ENCODE measurements at places on chromosomes 1 and 21.

GRCh38 chr1:232554409-232554808 is 75.5 kb downstream of the SIPA1L2 start:
- DNase-seq = no peak
- peaks cover 15% of the 10 kb centered on the region for H3K36me3 ChIP-seq
- no peaks in the 10 kb centered on the region for H3K27me3 ChIP-seq
- H3K4me1 ChIP-seq = peaks cover 59% of the 10 kb centered on the region
- no peak overlapping the region for H3K4me3 ChIP-seq
- H3K27ac ChIP-seq = no peak overlapping the region

- H3K4me1 ChIP-seq = peaks cover 20% of the 10 kb centered on the region
- no peak overlapping the region for H3K27ac ChIP-seq
- H3K27me3 ChIP-seq = peaks cover 5% of the 10 kb centered on the region
- H3K36me3 ChIP-seq = no peaks in the 10 kb centered on the region
Measured at GRCh38 chr1:18716112-18716784, 85.6 kb downstream of the PAX7 start.

DNA sequence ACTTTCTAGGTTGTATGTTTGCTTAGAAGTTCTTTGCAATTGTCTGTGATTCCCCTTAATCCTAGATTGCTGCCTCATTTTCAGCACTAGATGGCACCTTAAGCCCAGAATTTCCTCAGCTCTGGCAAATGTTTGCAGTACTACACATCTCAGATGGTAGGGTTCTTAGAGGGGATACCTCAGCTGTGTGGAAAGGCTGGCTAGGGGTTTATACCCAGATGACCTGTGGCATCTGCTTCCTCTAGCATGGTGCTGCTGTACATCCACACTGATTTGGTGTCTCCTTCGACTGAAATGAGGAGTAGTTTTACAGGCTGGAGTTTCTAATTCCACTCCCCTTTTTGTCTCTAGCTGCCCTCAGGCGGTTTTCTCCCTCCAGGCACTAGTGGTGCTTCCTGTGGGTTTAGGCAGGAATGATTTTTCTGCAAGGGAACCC is 23.5 kb downstream of the ASB17 start:
- H3K27ac ChIP-seq = no peak overlapping the region
- DNase-seq = peak; percentile 38
- no peak overlapping the region for H3K4me3 ChIP-seq
- H3K27me3 ChIP-seq = no peaks in the 10 kb centered on the region
- no peaks in the 10 kb centered on the region for H3K4me1 ChIP-seq

DNA sequence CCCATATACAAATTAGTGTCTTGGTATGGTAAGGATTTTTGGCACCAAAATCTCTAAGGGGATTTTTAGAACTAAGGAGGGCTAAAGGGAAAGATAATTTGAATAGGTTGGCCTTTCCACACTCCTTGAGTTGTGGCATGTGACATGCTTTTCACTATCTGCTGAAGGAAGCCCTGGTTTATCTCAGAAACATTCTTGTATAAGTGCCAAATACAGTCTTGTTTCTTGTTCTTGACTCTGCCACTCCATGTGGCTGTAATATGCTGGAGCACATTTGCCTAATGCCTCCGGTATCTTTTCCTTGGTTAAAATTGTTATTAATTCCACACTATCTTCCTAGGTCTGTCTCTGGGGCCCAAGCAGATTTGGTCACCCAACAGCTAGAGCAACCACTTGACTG is 457.0 kb downstream of the USP25 start:
- no peak overlapping the region for H3K4me3 ChIP-seq
- no peak for DNase-seq

- H3K36me3 ChIP-seq = peaks cover 25% of the 10 kb centered on the region
- H3K27ac ChIP-seq = no peak overlapping the region
- H3K4me3 ChIP-seq = no peak overlapping the region
- DNase-seq = no peak
- no peaks in the 10 kb centered on the region for H3K27me3 ChIP-seq
- no peaks in the 10 kb centered on the region for H3K4me1 ChIP-seq
Measured at GRCh38 chr1:229464672-229465071, 30.8 kb upstream of the ACTA1 start.

DNA sequence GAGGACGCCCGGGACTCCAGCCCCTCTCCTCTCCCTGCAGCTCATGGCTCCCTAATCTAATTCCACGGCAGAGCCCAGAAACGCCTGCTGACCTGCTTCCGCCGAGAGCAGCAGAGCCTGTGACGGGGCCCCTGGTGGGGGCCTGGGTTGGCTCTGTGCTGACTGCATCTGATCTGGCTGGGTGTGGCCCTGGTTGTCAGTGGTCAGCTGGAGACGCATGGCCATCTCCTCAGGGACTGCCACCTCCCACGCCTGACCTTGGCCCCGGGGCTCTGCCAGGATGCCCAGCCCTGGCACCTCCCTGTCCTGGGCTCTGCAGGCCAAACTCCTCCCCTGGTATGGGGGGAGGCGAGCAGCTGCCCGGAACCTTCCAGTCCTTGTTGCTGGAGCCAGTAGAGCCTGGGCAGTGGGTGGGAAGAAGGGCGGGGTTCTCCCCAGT is 1.1 kb upstream of the PLCH2 start:
- no peak overlapping the region for H3K27ac ChIP-seq
- H3K4me1 ChIP-seq = peaks cover 42% of the 10 kb centered on the region
- no peak overlapping the region for H3K4me3 ChIP-seq
- no peaks in the 10 kb centered on the region for H3K27me3 ChIP-seq
- no peak for DNase-seq
- no peaks in the 10 kb centered on the region for H3K36me3 ChIP-seq

- H3K4me1 ChIP-seq = peaks cover 14% of the 10 kb centered on the region
- no peaks in the 10 kb centered on the region for H3K27me3 ChIP-seq
- no peak within 1 kb of the TSS for H3K27ac ChIP-seq
- peak; percentile 91 for DNase-seq
Measured at GRCh38 chr1:37556712-37557196, at the start of gene DNALI1. Gene DNALI1 (plus strand): TSS chr1:37556940. CDS start chr1:37556995, 55 bp downstream.

GRCh38 chr1:201748335-201748734 is 80.6 kb upstream of the IPO9 start:
- peaks cover 43% of the 10 kb centered on the region for H3K4me1 ChIP-seq
- DNase-seq = no peak
- H3K36me3 ChIP-seq = peaks cover 10% of the 10 kb centered on the region
- no peaks in the 10 kb centered on the region for H3K27me3 ChIP-seq
- peak overlapping the region; percentile 99 for H3K27ac ChIP-seq
- H3K4me3 ChIP-seq = no peak overlapping the region

- no peaks in the 10 kb centered on the region for H3K4me1 ChIP-seq
- H3K27ac ChIP-seq = no peak overlapping the region
- no peaks in the 10 kb centered on the region for H3K36me3 ChIP-seq
- no peak overlapping the region for H3K4me3 ChIP-seq
- no peak for DNase-seq
Measured at GRCh38 chr1:13664451-13664850, 35.5 kb upstream of the PRDM2 start.

- no peaks in the 10 kb centered on the region for H3K27me3 ChIP-seq
- no peak overlapping the region for H3K27ac ChIP-seq
- H3K36me3 ChIP-seq = no peaks in the 10 kb centered on the region
Measured at GRCh38 chr1:25702101-25702775, 85.6 kb downstream of the MAN1C1 start.

DNA sequence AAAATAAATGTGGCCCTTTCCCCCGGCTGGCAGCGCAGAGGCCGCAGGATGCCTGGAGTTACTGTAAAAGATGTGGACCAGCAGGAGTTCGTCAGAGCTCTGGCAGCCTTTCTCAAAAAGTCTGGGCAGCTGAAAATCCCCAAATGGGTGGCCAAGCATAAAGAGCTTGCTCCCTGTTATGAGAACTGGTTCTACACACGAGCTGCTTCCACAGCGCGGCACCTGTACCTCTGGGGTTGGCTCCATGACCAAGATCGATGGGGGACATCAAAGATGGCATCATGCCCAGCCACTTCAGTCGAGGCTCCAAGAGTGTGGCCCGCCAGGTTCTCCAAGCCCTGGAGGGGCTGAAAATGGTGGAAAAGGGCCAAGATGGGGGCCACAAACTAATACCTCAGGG is 95.9 kb downstream of the LRIG2 start:
- no peaks in the 10 kb centered on the region for H3K27me3 ChIP-seq
- H3K4me3 ChIP-seq = no peak overlapping the region
- no peak for DNase-seq
- no peak overlapping the region for H3K27ac ChIP-seq

DNA sequence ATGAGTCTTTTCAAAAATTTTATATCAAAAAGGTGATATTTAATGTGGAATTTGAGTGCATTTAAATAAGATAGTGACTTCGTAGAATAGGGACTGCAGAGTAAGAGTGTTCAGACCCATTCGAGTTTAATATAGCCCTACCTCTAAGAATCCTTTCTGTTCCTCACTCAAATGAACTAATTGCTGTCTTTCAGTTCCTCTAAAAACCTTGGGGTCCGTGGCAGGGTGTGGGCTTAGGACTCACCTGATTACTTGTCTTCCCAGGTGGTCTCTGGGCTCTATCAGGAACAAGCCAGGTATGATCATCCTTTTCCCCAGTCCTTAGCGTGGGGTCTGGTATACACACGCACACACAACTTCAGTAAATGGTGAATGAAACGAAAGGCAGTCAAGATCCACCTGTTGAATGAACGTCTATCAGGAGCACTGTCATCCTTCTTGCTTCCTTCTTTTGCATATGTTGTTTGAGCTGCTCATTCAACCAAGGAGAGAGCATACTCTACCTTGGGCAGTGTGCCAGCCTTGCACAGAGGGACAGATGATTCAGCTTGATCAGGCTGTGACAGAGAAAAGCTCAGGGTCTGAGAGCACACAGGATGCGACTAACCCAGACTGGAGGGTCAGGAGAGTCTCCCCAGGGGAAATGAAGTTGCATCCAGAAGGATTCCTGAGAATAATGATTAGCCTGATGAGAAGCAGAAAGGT is 1.2 kb upstream of the RNF11 start:
- no peaks in the 10 kb centered on the region for H3K27me3 ChIP-seq
- no peak overlapping the region for H3K27ac ChIP-seq
- no peaks in the 10 kb centered on the region for H3K36me3 ChIP-seq

GRCh38 chr1:246364415-246364941 is 142.6 kb downstream of the SMYD3 start:
- no peak for DNase-seq
- H3K36me3 ChIP-seq = no peaks in the 10 kb centered on the region
- H3K27me3 ChIP-seq = no peaks in the 10 kb centered on the region

GRCh38 chr1:98027103-98027705 is 106.4 kb upstream of the DPYD start:
- no peak overlapping the region for H3K4me3 ChIP-seq
- no peaks in the 10 kb centered on the region for H3K36me3 ChIP-seq
- DNase-seq = no peak
- no peak overlapping the region for H3K27ac ChIP-seq
- H3K4me1 ChIP-seq = no peaks in the 10 kb centered on the region

- DNase-seq = no peak
- H3K4me3 ChIP-seq = no peak overlapping the region
- no peak overlapping the region for H3K27ac ChIP-seq
- no peaks in the 10 kb centered on the region for H3K36me3 ChIP-seq
Measured at GRCh38 chr1:17117451-17118265, 1.6 kb downstream of the PADI2 start.

DNA sequence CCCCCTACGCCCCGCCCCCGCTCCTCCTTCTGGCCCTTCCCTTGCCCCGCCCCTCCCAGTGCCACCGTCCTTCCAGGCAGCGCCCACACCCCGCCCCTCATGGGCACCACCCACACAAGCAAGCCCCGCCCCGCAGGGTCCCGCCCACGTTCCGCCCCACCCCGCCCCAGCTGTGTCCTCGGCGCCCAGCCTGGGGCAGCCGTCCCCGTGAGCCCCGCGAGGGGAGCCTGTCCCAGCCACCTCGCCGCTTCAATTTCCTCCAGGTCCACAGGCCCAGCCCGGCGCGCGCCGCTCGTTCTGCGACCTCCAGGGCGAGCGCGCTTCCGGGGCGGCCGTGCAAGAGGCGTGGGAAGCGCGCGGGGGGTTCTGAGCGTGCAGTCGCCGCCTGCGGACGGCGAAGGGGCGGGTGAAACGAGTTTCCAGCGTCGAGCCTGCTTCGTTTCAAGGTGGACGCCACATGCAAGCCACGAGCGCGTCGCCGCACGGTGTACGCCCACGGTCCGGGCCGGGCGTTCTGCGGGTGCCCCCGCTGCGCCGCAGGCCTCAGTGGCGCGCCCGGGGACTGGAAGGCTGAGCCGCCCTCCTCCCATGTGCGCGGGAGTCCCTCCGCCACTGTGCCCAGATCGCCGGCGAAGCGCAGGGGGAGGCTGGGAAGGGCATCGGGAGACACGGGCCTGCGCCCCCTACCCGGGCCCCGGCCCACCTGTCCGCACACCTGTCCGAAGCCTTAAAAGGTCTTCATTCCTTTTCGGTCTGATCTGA is 10.8 kb upstream of the FAAP20 start:
- peak; percentile 90 for DNase-seq
- no peak overlapping the region for H3K27ac ChIP-seq
- peaks cover 24% of the 10 kb centered on the region for H3K4me1 ChIP-seq

GRCh38 chr1:95072117-95072516 is 634 bp downstream of the ALG14 start:
- no peak overlapping the region for H3K27ac ChIP-seq
- H3K4me1 ChIP-seq = peaks cover 2% of the 10 kb centered on the region
- no peaks in the 10 kb centered on the region for H3K27me3 ChIP-seq

- no peaks in the 10 kb centered on the region for H3K27me3 ChIP-seq
- no peaks in the 10 kb centered on the region for H3K36me3 ChIP-seq
- H3K4me1 ChIP-seq = no peaks in the 10 kb centered on the region
- no peak for DNase-seq
- no peak overlapping the region for H3K27ac ChIP-seq
- no peak overlapping the region for H3K4me3 ChIP-seq
Measured at GRCh38 chr21:21631961-21632360, 633.8 kb downstream of the NCAM2 start.

DNA sequence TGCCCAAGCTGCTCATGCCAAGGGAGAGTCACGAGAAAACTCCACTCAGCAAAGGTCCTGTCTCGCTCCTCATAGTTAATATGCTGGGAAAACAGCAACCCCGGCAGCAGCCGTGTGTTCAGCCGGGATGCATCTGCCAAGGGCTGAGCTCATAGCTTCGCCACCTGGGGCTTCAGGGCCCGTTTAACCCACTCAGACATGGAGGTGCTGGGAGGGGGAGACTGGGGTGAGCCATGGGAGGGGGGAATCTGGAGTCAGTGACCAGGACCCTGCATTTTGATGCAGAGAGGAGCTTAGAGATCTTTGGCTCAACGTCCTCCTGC is 283.4 kb downstream of the PTPRU start:
- no peaks in the 10 kb centered on the region for H3K36me3 ChIP-seq
- no peaks in the 10 kb centered on the region for H3K27me3 ChIP-seq
- H3K4me3 ChIP-seq = no peak overlapping the region
- peaks cover 15% of the 10 kb centered on the region for H3K4me1 ChIP-seq

- no peaks in the 10 kb centered on the region for H3K27me3 ChIP-seq
- no peak for DNase-seq
- peaks cover 60% of the 10 kb centered on the region for H3K36me3 ChIP-seq
- H3K27ac ChIP-seq = no peak overlapping the region
Measured at GRCh38 chr1:230860617-230861384, 7.5 kb downstream of the C1orf198 start.

DNA sequence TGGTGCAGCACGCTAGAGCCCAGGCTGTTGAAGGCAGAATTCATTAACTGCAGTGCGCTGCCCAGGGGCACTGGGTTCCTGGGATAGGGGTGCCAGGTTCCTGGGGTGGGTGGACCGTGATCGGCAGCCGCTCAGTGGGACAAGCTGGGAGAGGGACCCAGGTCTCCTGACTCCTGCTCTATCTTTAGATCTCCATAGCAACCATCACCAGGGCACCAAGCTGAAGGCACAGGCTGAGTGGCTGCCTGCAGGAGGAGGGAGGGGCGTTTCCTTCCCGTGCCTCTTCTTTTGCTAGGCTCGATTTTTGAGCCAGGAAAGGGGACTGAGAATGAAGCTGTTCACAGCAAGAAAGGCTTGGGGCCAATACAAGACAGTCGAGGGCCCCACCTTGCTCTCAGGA is 20.9 kb upstream of the CDCP2 start:
- H3K4me3 ChIP-seq = no peak overlapping the region
- no peak overlapping the region for H3K27ac ChIP-seq
- no peaks in the 10 kb centered on the region for H3K27me3 ChIP-seq
- peaks cover 19% of the 10 kb centered on the region for H3K4me1 ChIP-seq
- no peaks in the 10 kb centered on the region for H3K36me3 ChIP-seq

Data from neuronal stem cell (in vitro differentiated cells).